Erythroblast (primary cell): ENCODE measurements at places on chromosomes 16 and 17.

DNA sequence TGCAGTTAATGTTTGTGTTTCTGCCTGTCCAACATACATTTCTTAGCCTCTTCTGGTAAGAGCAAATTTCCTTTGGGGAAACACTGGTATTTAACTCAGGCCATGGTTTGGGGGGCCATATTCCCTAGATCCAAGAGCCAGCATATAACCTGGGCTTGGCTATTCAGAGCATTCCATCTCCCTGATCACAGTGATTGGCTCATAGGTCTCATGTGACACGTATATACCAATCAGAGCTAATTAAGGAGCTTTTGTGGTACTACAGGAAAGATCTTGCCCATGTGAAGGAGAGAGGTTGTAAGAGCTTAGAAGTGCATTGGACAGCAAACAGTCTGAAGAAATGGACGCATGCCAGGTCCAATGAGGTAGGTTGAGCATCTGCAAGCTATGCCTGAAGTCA is 33.4 kb upstream of the GPR139 start:
- DNase-seq = no peak

DNA sequence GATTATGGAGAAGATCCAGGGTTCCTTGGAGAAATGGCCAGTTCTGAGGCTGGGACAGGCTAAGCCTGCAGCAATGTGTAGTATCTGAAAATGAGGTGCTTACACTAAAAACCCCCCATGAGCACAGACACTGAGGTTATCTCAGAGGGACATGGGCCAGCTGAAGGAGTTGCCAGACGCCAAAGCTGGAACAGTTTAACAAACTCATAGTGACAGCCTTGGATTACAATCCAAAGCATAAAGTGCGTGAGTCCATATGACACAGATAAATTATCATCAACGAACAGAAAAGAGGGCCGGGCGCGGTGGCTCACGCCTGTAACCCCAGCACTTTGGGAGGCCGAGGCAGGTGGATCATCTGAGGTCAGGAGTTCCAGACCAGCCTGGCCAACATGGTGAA is 11.2 kb upstream of the CAPN15 start:
- peak; percentile 38 for DNase-seq

GRCh38 chr16:76676356-76676755 is 399.2 kb downstream of the CNTNAP4 start:
- no peak for DNase-seq

- no peak for DNase-seq
These were observed 20.0 kb downstream of the SLC43A2 start for GRCh38 chr17:1608676-1609075.

DNA sequence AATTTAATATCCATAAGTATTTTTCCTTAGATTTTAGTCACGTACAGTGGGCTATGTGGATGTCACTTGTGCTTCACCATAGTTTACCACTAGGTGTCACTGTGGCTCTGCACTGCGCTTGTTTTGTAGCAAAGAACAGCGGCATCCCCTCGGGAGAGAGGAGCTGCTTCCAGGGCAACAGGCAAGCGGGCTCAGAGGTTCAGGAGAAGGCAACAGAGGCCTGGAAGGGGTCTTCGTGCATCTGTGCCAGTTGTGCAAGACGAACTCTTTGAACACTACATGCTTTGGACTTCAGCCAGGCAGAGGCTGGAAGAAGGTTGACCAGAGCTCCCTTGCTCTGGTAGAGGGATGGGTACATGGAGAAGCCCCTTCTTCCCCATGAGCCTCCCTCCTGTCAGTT is 20.6 kb downstream of the CYB561 start:
- peak; percentile 75 for DNase-seq
